A172 (cell line): ENCODE measurements at places on chromosomes 6 and 20. TPM values are rescaled to one million over a fixed set of nuclear protein-coding genes. Genes with fewer than 3 reads are reported as not detected.
A peak's percentile ranks its signal among the peaks of the same experiment; 100 is the strongest.

Gene TMEM151B
- total RNA-seq: 0.96 and 1.3 TPM in 2 replicates

Gene PTGIS
- total RNA-seq: 0.07 and 0.14 TPM in 2 replicates

Gene ERVFRD-1
- total RNA-seq: not detected in 2 replicates

Gene ANKEF1
- 4.2 and 4.4 TPM in 2 replicates for total RNA-seq

Gene FOXQ1
- total RNA-seq: 0.24 TPM in 1 of 2 replicates, not detected in the other

Gene CNR1
- total RNA-seq: not detected in 2 replicates

Gene MICA
- 60.3 and 67.6 TPM in 2 replicates for total RNA-seq

DNA sequence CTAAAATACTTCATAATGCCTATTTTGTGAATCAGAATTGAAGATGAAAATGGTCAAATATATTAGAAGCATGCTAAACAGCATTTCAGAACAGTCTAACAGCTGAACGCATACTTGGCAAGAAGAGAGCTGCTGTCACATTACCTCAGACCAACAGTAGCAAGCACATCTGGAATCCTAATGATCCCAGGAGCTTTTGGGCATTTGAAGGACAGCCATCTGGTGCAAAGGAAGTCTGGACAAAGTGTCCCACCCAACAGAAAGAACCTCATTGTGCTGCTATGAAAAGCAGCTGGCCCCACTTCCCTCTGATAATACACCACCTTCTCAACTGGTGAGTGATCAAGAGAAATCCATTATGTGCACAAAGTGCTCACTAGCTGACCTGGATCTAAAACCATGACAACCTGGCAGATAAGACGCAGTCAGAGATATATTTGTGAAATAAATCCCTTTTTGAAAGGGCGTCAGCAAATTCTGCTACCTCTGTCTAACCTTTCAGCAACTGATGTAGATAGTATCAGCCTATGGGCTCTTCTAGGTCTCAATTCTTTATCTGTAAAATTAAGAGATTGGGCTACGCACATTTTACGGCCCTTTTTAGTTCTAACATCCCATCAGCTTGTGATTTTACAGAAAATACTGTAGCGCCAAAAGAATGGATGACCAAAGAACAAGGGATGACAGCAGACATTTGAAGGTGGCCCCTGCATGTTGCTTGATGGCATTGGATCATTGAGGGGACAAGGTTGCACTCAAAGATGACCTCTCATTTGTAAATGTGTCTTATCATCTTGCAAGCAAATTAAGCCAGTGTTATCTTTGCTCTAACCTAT lies 78.7 kb downstream of the SGK1 start:
- DNase-seq: no peak

GRCh38 chr6:73263570-73263909 lies 544 bp upstream of the KHDC1 start:
- DNase-seq: no peak

DNA sequence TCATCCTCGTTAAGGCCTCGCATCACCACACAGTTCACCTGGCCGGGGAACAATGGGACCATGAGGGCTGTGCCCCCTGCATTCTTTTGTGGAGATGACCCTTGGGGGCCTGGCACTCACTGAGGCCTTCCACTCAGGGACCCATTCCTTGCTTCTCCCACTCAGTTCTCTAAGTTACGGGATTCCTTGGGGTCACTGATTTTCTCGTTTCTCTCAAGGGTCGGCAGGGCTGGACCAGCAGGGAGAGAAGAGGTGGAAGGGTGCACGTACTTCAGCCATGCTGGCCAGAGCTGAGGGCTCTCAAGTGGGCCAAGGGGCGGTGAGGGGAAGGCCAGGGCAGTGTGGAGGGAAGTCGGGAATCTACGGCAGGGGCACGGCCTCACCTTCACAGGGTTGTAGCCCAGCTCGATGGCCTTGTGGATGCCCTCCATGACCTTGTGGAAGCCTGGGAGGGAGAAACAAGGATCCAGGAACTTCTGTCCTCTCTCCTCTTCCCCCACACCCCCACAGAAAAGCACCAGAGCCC lies 20.8 kb downstream of the MOCS1 start:
- no peak for DNase-seq

GRCh38 chr20:48823960-48824498 lies 3.8 kb downstream of the PREX1 start:
- DNase-seq: peak; percentile 88

- no peak for DNase-seq
Observed at GRCh38 chr6:45483021-45483420, 105.3 kb upstream of the SUPT3H start.

- no peak for DNase-seq
Observed at GRCh38 chr6:74287932-74288331, 591.9 kb downstream of the CD109 start.

- DNase-seq: no peak
Observed at GRCh38 chr20:61708891-61709290, 356.8 kb downstream of the TAF4 start.

DNA sequence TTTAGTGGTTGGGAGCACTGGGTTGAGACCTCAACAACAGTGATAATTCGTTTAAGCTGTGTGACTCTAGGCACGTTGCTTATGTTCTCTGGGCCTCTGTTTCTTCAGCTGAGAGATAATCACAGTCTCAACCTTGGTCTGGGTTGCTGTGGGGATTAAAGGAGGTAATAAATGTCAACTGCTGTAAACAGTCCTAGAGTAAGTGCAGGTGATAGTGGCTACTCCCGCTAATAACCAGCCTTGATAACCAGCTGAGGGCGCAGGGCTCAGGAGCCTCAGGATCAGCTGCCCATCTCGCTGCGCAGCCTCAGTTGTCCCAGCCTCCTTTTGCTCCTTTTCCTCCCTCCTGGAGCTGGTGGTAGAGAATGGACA lies 58.0 kb downstream of the JARID2 start:
- no peak for DNase-seq

DNA sequence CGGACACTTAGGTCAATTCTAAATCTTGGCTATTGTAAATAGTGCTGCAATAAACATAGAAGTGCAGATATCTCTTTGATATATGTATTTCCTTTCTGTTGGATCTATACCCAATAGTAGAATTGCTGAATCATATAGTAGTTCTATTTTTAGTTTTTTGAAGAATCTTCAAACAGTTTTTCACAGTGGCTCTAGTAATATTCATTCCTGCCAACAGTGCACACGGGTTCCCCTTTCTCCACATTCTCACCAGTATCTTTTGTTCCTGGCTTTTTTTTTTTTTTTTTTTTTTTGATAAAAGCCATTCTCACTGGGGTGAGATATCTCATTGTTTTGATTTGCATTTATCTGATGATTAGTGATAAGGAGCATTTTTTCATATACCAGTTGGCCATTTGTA lies 1.8 kb upstream of the FBXL4 start:
- DNase-seq: no peak

DNA sequence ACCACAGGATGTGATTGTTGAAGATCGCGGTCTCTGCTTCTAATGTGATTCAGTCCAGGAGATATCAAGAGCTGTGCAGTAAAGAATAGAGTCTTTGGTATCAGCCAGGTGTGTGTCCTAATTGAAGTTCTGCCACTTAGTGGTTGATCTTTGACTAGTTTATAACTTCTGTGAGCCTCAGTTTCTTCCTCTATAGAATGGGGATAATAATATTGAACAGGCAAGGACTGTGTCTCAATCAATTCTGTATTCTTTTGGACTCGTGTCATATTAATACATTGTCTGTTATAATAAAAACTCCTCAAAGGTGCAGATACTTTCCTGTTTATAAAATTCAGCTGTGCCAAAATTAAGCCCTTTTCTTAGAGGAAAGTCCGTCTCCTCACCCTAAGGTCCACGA lies 23.1 kb upstream of the NCOA6 start:
- no peak for DNase-seq

GRCh38 chr6:88890860-88891845 lies 72.3 kb downstream of the RNGTT start:
- no peak for DNase-seq

- DNase-seq: no peak
Observed at GRCh38 chr6:100959280-100959679, 78.2 kb upstream of the ASCC3 start.

DNA sequence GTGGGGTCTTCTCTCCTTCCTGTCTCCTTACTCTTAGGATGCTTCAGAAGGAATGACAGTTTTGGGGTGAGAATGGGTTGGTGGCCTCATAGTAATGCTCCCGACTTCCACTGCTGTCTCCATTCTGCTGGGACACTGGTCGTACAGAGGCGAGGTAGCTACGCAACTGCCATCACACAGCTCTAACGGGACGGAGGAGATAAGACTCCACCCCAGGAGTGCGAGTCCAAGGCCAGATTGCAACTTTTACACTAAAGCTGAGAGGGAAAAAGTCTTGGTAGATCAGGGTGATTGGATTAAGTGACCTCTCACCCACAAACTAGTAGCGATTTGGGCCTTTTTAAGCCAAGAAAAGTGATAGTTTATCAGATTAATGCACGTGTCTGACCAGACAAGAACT lies 1.8 kb upstream of the PRR18 start:
- DNase-seq: no peak

DNA sequence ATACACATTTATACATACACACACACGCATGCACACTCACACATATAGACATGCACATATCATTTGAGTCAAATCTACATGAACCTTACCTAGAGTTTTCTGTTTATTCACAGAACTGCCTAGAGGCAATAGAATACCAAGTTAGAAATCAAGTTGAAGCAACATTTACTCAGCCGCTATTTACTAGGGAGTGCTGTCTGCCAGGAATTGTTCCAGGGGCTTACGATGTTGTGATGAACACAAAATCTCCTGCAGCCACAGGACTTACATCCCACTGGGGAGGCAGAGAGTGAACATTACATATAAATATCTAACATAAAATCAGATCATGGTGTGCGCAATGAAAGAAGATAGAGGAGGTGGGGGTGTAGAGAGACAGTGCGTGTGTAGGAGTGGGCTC lies 80.4 kb downstream of the GCLC start:
- no peak for DNase-seq

DNA sequence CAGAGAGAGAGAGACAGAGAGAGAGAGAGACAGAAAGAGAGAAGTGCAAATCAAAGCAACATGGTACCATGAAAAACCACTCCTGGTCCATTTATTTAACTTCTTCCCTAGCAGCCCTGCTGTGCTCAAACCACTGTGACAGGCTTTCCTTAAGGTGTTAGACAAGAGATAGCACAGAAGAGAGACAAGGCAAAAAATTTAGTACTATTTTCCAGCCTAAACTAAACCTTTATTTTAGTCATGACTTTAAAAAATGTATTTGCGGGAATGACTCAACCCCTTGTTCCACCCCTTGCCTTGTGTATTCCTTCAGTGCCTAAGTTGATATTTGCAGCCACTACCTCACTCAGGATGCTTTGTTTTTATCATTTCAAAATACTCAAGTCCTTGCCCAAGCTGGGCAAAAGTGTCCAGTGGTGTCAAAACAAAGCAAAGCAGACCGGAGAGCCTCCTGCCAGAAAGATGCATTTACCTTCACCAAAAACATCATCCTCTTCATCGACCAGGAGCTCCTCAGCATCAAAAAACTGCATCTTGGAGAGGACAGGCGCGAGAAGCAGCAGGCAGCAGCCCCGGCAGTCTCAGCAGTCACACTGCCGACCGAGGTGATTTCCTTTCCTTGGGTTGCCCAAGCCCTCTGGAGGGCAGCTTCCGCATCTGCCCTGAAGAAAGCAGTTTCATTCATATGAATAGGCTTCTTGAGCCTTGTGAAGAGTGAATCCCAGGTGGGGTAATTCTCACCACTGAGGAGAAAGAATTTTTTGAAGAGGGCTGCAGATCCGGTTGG lies at the start of gene RIPOR2:
TSS of gene RIPOR2 (minus strand) at position 595 of the 787 bp plus-strand sequence. CDS start at position 533, 62 bp downstream.
- DNase-seq: no peak

- DNase-seq: no peak
Observed at GRCh38 chr6:144362042-144363018, 77.2 kb downstream of the UTRN start.

DNA sequence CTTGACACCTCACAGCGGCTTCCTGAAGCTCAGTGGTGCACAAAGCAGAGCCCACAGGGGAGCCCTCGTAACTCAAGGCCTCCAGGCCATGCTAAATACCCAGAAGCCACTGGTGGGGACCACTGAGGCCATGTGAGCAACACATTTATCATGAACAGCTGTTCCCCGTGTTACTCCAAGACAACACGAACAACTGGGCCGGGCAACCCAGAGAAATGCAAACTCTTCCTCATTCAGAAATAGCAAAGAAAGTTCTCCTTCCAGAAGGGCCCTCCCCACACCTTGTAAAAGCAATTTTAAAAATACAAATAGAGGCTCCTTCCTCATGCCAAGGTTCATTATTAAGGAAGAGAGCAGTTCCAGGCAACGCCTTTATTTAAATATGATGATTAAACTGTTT lies 36.3 kb upstream of the SLCO4A1 start:
- DNase-seq: no peak

DNA sequence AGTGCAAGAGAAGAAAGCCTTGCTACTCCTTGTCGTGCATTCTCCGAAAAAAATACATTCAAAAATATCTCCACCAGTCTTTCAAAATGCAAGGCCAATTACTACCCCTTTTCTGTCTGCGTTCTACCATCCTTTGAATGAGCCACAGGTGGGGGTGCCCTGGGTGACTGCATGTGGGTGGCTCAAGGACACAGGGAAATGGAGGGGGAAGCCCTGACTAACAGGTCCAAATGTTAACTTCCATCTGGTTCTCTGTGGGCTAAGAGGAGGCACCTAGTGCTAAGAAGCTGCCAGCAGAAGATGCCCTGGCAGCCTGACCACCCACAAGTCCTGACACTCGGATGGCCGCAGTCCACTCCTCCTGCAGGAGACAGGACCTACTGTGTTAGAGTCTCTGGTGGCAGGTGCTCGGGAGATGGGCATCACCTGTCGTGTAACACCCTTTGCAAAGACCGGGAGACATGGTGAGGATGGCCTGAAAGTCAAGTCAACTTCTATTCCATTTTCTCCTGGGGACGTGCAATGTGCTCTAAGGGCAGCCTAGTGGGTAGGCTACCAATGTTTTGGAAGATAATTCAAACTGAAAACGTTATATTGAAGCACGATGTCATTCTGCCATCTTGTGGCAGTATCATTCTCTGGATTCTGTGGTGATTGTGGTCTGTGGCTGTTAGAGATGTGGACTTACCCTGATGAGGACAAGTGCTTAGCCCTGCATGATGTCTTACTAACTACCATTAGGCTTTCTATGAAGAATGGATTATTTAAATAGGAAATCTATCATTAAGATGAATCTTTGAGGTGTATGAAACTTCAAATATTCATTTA lies 27.4 kb upstream of the IGF2R start:
- peak; percentile 51 for DNase-seq

DNA sequence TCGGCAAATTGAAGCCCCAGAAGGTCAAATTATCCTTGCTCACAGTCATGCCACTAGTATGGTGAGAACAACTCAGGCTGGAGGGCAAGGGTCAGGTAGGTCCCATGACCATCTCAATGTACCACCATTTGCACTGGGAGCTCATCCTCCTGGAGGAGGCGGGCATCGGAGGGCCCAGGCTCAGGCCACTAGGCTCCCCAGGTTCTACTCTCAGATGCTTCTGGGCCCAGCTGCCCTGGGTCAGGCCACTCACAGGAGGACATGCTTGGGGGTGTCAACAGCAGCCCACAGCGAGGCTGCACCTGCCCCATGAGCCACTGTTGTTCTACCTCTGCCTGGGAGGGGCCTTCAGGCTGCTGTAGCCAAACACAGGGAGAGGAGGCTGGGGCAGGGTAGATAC lies 39.1 kb downstream of the NFATC2 start:
- no peak for DNase-seq
